ENCODE measurements at places on chromosomes 4 and X. TPM values are rescaled to one million over a fixed set of nuclear protein-coding genes. Genes with fewer than 3 reads are reported as not detected.

Gene SYTL4
- 3.5 TPM for total RNA-seq

Gene LRIT3
- not detected for total RNA-seq

Gene CSN1S1
- total RNA-seq, result not detected

Gene FAM47A
- total RNA-seq, result not detected

Gene ZNF157
- not detected for total RNA-seq

Gene BEND4
- not detected for total RNA-seq

Measured in bronchus fibroblast of lung (primary cell).